ENCODE measurements at places on chromosomes 12 and 14.

DNA sequence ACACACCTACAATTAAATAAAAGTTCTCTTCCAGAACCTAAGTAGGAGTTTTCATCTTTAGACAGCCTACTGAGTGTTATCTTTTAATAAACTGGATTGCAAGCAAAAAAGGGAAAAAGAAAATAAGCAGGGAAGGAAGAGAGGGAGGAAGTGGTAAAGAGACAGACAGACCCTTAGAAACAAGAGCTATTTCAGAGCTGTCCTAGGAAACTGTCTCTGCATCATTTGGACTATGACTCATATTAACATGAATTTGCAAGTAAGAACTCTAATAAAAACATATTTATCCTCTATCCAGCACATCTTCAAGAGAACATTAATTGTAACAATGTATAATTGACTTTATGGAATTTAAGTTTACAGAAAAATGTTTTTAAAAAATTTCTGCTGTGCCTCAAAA is 438.8 kb upstream of the USP15 start:
- no peak for DNase-seq

DNA sequence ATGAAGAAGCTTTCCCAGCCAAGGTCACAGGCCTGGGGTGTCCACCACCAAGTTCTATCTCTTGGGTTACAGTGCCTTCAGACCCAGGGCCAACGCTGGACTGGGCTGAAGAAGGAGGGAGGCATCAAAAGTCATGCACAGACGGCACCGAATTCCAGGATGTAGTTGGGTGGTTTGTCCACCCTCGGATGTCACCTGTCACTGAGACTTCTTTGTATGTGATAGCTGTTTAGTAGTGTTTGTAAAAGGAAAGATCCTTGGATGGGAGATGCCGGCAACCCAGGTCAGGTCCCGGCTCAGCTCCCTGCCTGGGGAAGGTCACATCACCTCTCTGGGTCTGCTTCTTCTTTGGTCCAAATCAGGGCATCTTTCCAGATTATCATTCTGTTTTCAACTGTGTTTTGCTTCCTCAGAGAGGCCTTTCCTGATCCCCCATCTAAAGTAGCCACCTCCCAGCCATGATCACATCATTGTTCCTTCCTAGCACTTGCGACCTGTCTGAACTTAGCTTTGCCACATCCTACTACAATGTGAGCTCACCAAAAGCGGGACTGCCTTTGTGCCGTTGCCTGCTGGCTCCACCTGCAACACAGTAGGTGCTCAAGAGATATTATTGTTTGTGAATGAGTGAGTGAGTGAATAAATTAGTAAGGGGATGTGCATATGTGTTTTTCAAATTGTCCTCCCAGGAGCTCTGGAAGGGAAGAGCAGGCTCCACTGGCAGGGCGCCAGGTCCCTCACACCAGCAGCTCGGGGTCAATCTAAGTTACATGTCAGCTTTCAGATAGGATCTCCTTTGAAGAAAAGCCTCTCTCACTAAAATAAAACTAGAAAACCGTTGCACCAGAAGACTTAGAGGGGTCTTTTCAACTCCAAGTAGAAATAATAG is 2.1 kb downstream of the TSPAN11 start:
- no peak for DNase-seq

- no peak for DNase-seq
Measured at GRCh38 chr12:53579545-53579955, 46.6 kb downstream of the ATF7 start.

GRCh38 chr14:21095430-21096205 is 2.8 kb downstream of the ZNF219 start:
- DNase-seq: no peak

- DNase-seq: no peak
Measured at GRCh38 chr12:80707126-80707829, at the start of gene MYF6. MYF6 (plus strand) TSS chr12:80707634; CDS start chr12:80707720, 86 bp downstream.

GRCh38 chr12:49283541-49284429 is 11.2 kb upstream of the PRPH start:
- no peak for DNase-seq

Data from SW 1271 (cell line).